ENCODE measurements at places on chromosomes 2 and 18. TPM values are rescaled to one million over a fixed set of nuclear protein-coding genes. Genes with fewer than 3 reads are reported as not detected.

Gene SKOR2
- not detected for total RNA-seq

Gene PAX3
- total RNA-seq = not detected

Gene LIPT1
- 6.4 TPM for total RNA-seq

Gene TNFRSF11A
- 7.4 TPM for total RNA-seq

Gene LAMA1
- total RNA-seq = not detected

Gene LONRF2
- total RNA-seq = 0.29 TPM

Gene FBXO36
- total RNA-seq = 0.48 TPM

Gene SERPINB7
- total RNA-seq = 0.16 TPM

Gene TMEM37
- total RNA-seq = 2.1 TPM

Gene ANKRD29
- total RNA-seq = 3.1 TPM

DNA sequence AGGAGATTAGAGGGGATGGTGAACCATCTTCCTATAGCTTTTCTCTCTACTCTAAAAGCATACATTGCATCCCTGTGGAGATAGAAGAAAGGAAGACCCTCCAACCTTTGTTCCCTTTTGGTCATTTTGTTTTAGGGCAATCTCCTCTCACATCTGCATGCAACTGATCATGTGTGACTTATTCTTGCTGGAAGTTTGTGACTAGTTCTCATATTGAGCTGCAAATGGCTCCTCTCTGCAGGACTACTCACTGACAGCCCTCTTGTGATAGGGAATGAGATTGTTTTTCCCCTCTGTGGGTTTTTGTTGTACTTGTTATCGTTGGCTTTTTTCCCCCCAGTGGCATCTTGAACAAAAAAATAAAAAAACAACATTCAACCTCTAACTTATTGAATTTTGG is 416.0 kb upstream of the CNTNAP5 start:
- DNase-seq = no peak

- peak; percentile 65 for DNase-seq
Observed at GRCh38 chr2:69616755-69617154, 26.8 kb downstream of the AAK1 start.

DNA sequence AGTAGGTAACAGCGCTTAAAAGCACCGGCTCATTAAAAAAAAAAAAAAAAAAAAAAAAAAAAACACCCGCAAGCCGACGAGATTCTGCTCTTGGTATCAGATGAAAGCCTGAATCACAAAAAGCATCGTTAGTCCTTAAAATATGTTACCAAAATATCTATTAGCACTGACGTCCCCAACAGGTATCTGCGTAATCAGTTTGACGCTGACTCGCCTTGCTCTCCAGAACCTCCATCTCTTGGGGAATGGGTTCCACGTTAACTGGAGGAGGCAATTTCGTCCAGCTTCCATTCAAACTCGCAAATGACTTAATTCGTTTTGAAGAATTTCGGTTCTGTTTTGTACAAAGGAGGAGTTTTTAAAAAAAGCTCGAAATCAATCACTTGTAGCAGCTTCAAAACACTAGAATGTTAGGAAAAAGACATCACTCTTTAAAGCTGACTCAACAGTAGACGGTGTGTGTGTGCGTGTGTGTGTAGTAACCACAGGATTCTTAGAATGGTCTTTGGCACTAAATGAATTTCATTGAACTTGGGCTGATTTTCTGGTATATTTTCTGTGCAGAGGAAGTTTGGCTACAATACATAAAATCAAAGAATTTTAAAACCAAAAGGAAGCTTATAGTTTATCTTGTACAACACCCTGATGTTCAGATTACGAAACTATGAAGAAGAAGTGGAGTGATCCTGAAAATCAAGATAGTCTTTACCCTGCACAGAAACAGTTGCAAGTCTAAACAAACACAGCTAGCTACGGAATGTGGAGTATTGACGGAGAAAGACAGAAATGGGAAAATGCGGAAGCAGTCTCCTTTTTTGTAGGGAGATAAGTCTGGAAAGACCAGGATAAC is 1.1 kb upstream of the PGAP1 start:
- DNase-seq = peak; percentile 73

GRCh38 chr18:36831139-36831538 is 2.2 kb downstream of the KIAA1328 start:
- no peak for DNase-seq

DNA sequence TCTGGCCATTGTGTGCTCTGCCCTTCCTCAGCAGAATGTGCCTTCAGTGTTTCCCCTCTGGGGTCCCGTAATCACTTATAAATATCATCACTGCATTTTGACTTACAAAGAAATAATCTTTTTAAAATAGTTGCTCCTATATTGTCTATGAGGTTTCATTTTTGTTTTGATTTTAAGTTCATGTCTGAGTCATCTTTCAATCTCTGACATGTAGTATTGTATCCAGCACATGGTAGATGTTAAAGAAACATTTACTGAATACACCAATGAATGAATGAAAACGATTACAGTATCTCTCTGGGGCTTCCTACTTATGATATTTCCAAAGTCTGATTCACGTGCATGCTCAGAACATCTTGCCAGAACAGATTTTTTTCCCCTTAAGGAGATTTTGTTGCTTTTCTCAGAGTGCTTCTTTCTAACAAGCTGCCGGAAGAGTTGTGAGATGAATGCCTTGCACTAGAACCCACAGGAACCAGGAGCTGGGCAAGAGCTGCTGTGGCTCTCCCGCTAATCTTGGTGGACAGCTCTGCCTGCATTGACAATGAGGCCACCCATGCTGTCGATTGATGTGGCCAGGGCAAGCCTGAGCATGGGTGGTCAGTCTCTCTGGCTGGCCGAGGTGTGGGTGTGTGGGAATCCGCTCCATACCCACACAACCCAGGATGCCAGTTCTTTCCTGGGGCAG is 199.4 kb downstream of the CYRIA start:
- no peak for DNase-seq

GRCh38 chr18:65751155-65752085 is 608 bp downstream of the CDH7 start:
- DNase-seq = no peak

- peak; percentile 41 for DNase-seq
Observed at GRCh38 chr2:96091711-96092572, 24.4 kb downstream of the ADRA2B start.

- no peak for DNase-seq
Observed at GRCh38 chr2:206561962-206562361, 80.3 kb upstream of the FAM237A start.

GRCh38 chr18:47736376-47737140 is 193.9 kb downstream of the SMAD2 start:
- no peak for DNase-seq

GRCh38 chr2:127233710-127234109 is 13.6 kb upstream of the CYP27C1 start:
- no peak for DNase-seq

GRCh38 chr2:241780939-241781569 is 4.4 kb downstream of the GAL3ST2 start:
- no peak for DNase-seq

DNA sequence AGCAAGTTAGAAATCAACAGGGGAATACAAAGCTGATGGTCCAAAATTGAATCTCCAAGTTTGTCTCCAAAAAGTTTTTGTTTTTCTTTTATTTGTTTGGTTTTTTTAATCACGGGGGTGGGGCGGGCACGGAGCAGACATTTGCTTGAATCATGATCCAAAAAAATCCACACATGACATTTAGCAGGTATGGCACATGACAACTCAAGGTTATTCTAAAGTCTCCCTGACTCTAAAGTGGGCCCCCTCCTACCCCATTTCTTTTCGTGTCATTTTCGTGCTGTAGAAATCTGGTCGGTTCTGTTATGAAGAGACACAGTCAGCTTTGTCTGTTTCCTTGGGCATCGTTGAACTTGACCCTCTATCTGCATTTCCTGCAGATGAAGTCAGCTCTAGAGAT is 14.6 kb downstream of the RNU4ATAC start:
- no peak for DNase-seq

DNA sequence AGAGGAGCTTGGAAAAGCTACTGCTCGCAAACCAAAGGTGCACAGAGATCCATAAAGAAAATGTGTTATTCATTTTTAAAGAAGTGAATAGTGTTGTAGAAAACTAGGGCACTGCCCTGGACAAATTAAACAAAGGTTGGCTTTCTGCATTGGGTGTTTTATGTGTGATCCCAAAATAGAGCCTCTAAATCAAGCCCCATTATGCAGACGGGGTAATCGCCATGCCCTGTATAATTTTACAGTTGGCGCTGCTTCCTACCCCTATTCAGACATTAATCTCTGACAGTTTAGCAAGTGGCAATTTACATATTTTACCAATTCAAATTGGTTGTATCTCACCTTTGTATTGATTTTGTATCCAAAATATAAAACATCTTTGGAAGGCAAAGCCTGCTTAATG is 109.1 kb downstream of the PID1 start:
- DNase-seq = no peak

- DNase-seq = no peak
Observed at GRCh38 chr2:45134726-45135125, 125.5 kb upstream of the SIX2 start.

DNA sequence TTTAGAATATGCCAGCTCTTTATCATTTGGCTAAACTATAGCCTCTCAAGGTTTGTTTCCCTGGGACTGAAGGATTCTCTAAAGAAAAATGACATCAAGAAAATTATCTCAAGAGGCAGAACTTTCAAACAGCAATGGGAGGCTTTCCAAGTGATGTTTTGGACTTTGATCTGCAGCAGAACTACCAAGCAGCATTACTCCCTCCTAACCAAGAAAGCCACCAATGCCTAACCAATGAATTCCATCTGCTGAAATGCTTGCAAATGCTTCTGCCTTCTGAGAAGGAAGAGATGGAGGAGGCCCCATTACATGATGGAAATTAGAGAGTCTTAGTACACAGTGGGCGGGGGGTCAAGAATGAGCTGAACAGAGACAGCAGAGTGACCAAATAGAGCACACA is 95.1 kb upstream of the SLC35G4 start:
- DNase-seq = no peak

GRCh38 chr2:118197011-118197675 is 108.9 kb downstream of the INSIG2 start:
- peak; percentile 32 for DNase-seq

DNA sequence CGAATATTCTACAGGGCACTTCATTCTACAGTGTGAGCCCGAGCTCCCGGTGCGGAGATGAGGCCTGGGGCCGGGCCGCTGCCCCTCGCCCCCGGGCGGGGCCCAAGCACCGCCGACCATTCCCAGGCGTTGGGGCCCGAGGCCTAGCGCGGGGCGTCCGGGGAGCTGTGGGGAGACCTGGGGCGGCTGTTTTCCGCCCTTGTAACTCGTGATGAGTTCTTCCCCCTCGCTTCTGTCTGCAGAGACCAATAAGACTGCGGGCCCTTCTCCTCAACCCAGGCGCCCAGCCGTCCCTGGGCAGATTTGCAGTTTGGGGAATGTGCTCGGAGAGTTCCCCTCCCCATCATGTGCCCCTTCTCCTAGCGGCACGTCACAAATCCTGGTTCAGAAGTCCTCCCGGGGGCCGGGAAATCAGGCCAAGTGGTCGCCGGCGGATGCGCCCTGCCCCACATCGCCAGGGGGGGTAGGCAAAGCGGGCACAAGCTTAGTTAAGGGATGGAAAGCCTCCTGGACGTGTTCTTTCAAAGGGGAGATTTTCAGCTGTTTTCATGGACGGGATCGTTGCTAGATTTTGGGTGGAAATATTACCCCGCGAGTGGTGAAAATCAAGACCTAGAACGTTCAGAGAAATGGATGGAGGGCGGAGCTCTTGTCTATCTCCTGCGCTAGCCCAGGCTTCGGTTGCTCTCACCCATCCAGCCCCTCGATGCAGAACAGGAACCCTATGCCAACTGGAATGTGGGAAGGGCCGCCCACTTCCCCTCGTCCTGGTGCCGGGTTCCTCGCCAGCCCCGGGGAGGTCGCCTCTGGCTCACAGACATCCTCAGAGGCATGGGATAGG is 18.8 kb upstream of the HAAO start:
- DNase-seq = no peak

- DNase-seq = peak; percentile 25
Observed at GRCh38 chr18:76620321-76621170, 125.5 kb upstream of the ZNF516 start.

DNA sequence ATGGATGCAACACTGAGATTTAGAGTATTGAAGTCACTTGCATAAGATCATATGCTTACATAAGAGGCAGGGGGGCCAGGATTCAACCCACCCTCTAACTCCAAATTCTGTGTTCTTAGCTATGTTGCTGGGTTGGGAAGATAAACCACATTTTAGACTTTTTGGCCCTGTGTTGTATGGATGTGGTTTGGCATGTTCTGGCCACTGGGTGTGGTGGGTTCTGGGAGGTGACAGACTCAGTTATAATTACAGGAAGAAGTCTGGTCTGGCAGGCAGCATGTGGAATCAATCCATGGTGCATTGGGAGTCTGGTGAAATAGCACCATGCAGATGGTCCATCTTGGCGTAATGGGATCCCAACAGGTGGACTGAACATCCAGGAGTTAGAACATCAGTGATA is 138.9 kb downstream of the LTBP1 start:
- DNase-seq = no peak

DNA sequence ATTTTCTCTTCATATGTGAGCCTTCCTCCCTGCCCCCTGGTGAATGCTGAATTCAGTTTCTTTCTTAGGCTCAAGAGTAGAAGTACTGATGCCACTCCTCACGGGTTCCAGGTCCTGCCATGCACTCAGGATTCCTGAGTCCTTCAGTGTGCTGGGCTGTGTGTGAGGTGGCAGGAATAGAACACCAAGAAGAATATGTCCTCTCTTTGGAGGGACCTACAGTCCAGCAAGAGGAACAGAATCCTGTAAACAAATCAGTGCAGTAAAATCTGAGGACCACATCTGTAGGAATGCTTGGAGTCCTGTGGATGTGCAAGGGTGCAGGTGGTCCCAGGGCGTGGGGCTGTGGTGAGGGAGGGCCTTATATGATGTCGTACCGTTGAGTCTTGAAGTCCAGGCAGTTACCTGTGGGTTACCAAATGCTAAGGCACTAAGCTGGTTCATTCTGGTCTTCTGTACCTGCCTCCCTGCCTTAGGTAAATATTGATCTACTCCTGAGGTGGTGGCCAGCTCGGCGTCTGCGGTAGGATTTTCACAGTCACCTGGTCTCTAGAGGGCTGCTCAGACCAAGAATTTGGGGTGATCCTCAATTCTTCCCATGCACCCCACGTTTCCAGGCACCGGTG is 5.5 kb downstream of the ASAP2 start:
- peak; percentile 88 for DNase-seq

DNA sequence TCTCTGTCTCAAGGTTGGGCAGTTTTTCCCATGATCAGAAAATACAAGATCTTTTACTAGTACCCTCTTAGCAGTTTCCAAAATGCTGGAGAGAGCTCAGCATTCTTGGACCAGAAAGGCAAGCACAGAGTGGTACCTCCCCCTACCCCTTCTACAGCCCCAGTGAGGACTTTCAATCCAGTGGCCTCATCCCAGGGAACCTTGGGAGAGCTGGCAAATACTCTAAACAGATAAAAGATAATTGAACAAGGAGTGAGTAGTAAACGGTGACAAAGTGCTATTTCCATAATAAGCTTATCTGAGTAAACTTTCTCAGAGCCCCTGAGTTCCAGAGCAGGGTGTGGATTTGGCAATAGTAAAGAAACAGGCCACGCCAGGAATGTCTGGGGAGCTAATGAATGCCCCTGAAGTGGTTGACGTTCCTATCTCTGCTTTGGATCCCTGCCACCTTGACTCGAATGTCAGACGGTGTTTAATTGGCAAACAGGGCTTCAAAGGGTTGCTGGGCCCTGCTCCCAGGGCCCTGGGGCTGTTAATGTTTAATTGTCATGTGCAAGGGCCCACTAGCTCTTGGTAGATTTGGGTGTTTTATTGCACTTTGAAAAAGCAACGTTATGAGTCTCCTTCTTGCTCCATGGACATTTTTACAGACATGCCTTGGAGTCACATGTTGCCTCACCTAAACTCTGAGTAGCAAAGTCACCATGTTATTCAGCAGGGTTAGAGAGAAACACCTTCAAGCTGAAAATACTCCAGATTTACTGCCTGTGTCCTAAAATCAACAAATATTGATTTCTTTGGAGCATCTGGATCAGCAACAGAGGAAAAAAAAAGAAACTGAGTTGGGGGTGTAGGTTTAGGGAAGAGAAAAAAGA is 239.9 kb downstream of the CYRIA start:
- peak; percentile 19 for DNase-seq
